Right renal pelvis (tissue), 4 donors: ENCODE measurements at places on chromosomes 5 and 9. TPM values are rescaled to one million over a fixed set of nuclear protein-coding genes. Genes with fewer than 3 reads are reported as not detected.

DNA sequence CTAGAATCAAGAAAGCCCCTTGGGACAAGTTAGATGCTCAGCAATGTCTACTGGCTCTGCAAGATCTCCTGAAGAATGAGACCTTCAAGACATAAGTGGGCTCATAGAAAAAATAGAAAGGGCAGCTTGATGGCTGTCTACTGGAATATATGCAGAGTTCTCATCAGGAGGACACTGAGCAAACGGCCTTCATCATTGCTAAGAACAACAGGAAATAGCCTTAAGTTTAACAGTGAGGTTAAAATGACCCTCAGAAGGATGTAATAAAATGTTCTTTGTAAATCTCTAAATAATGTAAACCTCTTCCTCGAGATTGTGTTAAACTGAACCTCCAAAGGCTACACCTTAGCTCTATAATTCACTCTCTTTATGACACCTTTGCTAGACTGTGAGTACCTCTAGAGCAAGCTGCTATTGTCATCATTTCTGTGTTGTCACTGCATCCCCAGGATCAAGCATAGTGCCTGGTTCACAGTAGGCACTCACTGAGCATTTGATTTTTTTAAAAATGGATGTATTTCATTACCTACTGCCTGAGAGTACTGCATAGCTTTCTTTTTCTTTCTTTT is 22.2 kb upstream of the LHFPL2 start:
- DNase-seq, result no peak

PFN3 gene
- polyA plus RNA-seq, result 1.1 TPM

NAIP gene
- polyA plus RNA-seq, result 18.3 TPM

PGM5 gene
- 45.8 TPM for polyA plus RNA-seq

DNA sequence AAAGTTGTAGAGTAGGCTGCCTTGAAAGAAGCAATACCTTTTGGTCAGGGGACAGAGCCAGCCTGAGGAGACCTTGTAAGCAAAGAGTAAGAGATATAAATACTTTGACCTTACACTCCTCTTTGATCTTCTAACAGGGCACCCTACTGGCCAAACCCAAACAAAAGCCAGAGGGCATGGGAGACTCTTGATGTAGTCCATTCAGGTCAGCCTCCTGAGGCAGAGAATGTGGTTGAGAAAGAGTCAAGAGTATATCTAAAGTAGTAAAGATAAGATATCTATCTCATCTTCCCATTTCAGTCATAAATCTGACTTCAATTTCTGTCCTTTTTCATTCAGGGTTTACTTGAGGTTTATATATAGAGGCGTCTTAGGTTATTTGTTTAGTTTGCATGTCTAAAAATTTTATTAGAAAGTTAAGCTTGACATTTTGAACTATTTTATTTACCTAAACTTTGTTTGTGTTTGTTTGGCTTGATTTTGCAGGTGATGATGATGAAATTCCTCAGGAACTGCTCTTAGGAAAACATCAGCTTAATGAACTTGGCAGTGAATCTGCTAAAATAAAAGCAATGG is 125.7 kb downstream of the NIPBL start:
- no peak for DNase-seq

ADAMTS12 gene
- polyA plus RNA-seq, result 17.8 TPM

DNA sequence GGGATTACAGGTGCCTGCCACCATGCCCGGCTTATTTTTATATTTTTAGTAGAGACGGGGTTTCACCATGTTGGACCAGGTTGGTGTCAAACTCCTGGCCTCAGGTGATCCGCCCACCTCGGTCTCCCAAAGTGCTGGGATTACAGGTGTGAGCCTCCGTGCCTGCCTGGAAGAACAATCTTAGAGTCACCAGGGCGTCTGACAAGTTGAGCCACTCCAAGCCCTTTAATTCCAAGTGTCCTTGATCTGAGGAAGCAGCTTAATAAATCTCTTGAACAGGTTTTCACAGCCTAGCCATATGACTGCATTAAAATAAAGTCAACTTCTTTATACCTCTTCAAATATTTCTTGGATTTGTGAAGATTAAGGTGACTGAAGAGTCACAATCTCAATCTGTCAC is 31.5 kb downstream of the SLC44A1 start:
- DNase-seq, result no peak

DNA sequence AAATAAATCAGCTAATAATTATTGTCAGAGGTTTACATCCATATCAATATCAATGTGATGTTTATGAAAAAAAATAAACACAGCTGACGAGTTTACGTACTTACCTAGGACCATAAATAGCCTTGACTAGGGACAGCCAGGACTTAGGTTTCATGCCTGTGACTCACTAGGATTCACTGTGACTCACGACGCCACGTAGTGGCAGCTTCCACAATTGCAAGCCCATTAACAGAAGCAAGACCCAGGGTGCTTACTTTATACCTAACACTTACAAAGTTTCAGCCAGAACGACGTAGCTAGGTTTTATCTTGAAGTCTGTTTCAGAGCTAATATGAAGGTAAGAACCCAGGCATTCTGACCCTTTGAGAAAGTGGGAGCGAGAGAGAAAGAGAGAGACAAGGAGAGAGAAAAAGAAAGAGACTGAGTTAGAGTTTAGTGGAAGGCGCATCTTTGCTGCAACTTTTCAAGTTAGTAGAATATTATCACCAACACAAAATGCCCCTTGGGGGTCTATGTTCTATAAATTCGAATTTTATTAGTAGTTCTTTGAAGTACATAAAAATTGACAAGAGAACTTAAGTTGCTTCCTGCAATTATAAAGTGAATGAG is 191.2 kb downstream of the GNA14 start:
- peak; percentile 67 for DNase-seq

- DNase-seq, result no peak
These were observed 13.0 kb upstream of the PCDHAC2 start for GRCh38 chr5:140953234-140953633.

DOCK2 gene
- 2.3 TPM for polyA plus RNA-seq

DNA sequence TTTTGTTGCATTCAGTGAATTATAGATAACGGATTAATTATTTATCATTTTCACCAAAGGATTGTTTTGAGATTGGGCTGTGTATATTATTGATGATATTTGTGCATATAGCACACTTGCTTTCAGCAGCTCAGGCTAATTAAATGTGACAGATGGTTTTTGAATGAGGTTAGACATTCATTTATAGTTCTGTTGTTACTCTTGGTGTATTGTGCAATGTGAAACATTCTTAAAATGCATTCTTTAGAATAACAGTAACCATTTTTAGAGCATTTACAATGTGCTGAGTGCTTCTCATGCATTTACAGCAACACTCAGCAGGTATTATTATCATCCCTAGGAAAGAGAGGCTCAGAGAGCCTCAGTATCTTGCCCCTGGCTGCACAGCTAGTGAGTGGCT is 23.8 kb downstream of the NANS start:
- DNase-seq, result no peak

GRCh38 chr5:143454936-143455516 is 51.5 kb upstream of the NR3C1 start:
- no peak for DNase-seq

CATSPER3 gene
- polyA plus RNA-seq, result 1.1 TPM

GRCh38 chr5:117713585-117714198 is 1139.1 kb upstream of the SEMA6A start:
- DNase-seq, result no peak

CARTPT gene
- 0.30 TPM for polyA plus RNA-seq

- no peak for DNase-seq
These were observed 5.5 kb upstream of the ESM1 start for GRCh38 chr5:54990841-54991258.

DNA sequence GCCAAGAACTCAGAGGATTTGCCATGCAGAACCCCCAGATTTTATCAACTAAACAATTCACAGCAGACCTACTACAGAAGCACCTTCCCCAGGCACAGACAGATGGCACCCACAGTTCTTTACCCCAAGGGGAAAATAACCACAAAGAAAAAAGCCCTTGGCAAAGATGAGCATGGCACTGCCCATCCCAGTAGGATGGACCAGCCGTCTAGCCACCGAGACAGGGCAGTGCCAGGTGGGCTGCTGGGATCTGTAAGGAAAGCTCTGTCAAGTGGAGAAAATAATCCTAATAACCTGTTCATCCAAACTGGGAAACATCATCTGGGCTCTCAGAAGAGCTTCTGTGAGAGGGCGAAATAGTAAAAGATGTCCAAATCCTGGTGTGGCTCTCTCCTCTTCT is 130.0 kb downstream of the COL23A1 start:
- no peak for DNase-seq

GRCh38 chr5:139312075-139312474 is 18.5 kb downstream of the MATR3 start:
- no peak for DNase-seq

GRCh38 chr9:133734590-133735414 is 3.4 kb downstream of the SARDH start:
- no peak for DNase-seq

DNA sequence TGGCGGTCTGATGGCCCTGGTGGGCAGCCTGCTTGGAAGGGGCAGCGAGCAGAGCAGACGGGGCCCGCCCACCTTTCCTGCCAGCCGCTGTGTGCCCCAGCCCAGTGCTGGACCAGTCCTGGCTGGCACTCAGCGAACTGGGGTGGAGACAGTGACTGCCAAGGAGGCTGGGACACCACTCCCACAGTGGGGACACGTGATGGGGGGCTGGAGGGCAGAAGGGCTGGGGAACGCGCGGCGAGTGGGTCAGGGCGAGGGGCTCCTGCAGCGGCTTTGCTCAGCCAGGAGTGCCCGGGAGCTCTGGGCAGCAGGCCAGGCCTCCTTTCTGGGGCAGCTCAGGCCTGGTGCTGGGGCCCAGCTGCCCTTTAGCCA is 19.5 kb downstream of the NCS1 start:
- no peak for DNase-seq

DNA sequence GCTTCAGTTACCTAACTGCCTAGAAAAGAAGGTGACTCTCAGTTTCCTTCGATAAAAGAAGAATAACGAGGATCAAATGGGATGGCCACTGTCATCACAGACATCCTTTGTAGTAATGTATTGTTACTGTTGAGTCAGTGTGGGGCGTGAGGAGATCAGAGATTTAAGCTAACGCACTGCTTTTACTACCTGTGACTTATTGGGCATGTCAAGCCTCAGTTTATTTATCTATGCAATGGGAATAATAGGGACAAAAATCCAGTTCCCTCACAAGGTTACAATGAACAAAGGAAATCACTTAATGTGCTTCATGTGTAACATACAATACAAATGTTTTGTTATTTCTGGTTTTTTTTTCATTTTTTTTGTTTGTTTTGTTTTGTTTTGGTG is 255 bp upstream of the TRPM6 start:
- DNase-seq, result no peak

DNA sequence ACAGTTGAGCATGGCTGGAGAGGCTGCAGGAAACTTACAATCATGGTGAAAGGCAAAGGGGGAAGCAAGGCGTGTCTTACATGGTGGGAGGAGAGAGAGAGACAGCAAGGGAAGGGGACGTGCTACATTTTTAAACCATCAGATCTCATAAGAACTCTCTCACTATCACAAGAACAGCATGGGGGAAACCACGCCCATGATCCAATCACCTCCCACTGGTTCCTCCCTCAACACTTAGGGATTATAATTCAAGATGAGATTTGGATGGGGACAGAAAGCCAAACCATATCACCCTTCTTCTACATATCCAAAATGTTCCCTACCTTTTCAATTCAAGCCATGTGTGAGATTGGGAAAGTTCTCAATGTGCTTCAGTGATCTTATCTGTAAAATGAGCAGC is 22.9 kb upstream of the GLRX start:
- no peak for DNase-seq

SLC9A3 gene
- 47.8 TPM for polyA plus RNA-seq

EPB41L4A gene
- polyA plus RNA-seq, result 28.0 TPM

- DNase-seq, result no peak
These were observed 85.1 kb upstream of the TLX3 start for GRCh38 chr5:171223927-171224326.

DNA sequence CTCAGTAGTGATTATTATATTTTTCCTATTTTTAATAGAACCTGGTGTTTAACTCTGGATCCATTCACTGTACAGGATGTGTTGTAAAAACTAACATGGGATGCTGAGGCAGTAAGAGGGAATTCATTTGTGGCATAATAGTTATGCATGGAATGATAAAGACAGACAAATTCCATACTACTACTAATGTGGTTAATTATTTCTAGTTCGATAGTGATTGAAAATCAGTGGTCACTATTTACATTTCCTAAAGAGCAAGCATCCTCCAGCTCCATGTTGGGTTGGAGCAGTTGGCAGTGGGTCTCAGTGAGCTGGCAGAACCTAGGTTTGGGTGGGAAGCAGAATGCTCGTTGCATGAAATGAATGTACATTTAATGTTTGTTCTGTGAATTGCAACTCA is 122.6 kb downstream of the SAXO1 start:
- DNase-seq, result no peak

DNA sequence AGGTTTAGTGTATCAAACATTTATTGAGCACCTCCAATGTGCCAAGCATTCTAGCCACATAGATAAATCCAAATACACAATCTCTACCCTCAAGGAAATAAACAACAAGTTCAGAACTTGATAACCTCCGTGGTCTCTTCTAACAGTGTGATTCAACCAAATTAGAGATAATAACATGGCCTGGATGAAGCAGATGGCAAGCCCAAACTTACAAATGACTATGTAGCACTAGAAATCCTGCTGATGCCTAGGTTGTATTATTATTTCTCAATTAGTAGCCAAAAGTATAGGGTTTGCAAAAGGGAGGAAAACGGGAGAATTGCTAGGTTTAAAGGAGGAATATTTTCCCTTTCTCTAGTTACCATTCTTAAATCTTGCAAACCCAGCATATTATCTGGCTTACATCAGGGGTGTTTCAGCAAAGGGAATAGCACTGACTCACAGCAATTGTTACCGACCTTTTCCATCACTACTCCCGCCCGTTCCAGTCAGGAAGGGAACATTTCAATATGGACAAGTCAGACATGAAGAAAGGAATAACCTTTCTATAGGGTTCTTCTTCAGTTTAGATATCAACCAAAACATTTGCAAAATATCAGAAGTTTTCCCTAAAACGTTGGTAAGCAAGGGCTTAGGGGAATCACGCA is 2.3 kb downstream of the DPYSL3 start:
- no peak for DNase-seq

DNA sequence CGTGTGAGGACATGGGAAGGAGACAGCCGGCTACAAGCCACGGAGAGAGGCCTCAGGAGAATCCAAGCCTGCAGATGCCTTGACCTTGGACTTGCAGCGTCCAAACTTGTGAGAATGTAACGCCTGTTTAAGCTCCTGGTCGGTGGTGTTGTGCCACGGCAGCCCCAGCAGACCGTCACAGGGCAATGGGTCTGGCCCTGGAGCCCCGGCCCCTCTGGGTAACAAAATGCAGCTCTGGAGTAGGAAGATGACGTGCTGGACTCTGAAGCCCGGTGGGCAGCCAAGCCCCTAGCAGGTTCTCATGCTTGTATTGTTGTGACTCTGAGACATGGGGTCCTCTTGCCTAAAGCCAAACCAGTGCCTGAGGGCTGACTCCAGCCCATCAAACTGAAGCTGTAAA is 174.7 kb downstream of the IRX2 start:
- DNase-seq, result no peak

CDO1 gene
- 28.1 TPM for polyA plus RNA-seq

PCDHB14 gene
- polyA plus RNA-seq, result 8.1 TPM

- DNase-seq, result no peak
These were observed 10.5 kb downstream of the NR2F1-AS1 start for GRCh38 chr5:93570294-93571113.

DNA sequence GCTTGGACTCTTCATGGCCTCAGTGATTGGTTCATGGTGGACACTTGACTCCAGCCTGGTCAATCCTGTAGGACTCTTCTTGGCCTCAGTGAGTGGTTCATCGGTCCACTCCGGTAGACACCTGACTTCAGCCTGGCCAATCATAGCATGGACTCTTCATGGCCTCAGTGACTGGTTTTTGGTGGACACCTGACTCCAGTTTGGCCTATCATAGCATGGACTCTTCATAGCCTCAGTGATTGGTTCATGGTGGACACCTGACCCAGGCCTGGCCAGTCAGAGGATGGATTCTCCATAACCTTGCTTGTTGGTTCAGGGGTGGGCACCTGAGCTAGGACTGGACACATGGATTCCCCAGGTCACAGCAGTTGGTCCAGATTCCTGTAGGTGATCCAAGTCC is 106.0 kb upstream of the ERCC6L2 start:
- DNase-seq, result no peak
